ENCODE measurements at places on chromosomes 5 and 9.

DNA sequence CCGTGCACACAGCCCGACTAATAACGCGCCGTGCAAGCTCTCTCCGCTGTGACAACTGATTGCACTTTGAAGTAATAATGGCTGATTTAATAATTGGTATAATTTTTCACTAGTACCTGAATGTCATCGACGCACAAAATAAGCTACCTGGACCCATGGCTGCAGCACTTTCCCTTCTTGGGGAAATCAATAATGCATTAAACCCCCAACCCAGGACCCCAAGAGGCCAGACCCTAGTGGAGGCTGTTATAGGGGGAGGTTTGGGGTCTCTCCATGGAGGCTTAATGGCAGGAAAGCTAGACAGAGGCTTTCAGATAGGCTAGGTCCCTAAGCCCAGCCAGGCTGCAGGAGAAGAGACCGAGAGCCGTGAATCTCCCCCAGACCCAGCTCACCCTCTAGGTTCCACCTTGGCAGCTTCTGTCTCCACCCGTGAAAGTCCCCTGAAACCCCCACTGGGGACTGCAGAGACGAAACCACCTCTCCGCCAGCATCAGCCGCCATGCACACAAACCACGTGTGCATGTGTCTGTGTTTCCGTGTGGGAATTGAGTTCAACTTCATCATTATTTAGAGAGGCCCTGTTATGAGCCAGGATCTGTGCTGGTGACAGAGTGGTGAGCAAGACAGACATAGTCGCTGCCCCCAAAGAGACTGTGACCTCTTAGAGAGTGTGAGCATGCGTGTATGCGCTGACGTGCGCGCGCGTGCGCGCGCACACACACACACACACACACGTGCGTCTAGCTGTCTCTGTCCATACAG lies 168.6 kb upstream of the MVB12B start:
- DNase-seq: no peak

GRCh38 chr5:159786901-159787691 lies 129.2 kb upstream of the ADRA1B start:
- no peak for DNase-seq

DNA sequence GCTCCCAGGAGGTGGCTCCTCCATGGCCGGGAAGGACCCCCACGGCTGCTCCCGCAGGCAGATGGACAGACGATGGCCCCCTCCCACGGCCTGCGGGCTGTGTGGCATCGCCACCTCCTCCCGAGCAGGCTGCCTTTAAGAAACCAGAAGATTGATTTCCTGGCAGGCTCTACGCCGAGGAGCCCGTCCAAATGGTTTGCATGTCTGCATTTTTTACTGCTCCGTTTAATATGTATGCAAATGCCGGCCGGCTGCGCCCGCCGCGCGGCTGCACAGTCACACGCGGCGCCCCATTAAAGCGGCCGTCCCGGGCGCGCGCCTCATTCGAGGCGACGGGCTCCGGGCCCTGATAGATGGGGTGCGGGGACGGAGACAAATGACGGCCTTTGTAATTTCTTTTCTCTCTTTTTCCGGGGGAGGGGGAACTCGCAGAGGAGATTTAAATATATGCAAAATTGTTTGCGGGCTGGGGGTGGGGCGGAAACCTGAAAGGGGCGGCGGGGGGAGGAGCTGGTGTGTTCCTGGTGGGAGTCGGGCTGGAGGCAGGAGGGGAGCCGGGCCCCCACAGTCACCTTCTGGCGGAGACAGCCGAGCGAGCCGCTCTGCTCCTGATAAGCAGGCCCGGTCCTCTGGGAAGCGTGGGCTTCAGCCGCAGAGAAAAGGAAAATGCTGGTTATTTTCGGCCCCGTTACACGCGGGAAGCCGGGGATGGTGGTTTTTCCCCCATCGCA lies 158.7 kb upstream of the IER5L start:
- no peak for DNase-seq

DNA sequence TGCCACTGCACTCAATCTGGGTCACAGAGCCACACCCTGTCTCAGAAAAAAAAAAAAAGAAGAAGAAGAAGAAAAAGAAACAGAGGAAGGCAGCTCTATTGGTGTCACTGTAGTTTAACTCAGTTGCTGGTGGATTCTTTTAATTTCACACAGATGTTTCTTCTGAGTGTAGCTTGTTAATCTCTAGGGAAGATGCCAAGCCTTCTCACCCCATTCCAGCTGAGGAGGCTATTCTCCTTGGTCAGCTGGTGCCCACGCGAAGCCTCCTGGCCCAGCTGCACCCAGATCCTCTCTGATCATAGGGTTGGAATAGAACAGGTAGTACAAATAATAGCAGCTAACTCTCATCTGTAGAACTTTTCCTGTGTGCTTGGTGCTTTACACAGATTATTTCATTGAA lies 113.8 kb upstream of the SPRY4 start:
- DNase-seq: no peak

- DNase-seq: no peak
Measured at GRCh38 chr9:73006986-73007385, 54.1 kb upstream of the ALDH1A1 start.

GRCh38 chr9:134707031-134707680 lies 65.6 kb downstream of the COL5A1 start:
- DNase-seq: no peak
